ENCODE measurements at places on chromosomes 13 and 19. TPM values are rescaled to one million over a fixed set of nuclear protein-coding genes. Genes with fewer than 3 reads are reported as not detected.

GRCh38 chr19:3006075-3006767 lies 22.9 kb downstream of the TLE2 start:
- no peak for DNase-seq
- peaks cover 80% of the 10 kb centered on the region for H3K36me3 ChIP-seq
- H3K27me3 ChIP-seq, result no peaks in the 10 kb centered on the region
- no peaks in the 10 kb centered on the region for H3K4me1 ChIP-seq

DNA sequence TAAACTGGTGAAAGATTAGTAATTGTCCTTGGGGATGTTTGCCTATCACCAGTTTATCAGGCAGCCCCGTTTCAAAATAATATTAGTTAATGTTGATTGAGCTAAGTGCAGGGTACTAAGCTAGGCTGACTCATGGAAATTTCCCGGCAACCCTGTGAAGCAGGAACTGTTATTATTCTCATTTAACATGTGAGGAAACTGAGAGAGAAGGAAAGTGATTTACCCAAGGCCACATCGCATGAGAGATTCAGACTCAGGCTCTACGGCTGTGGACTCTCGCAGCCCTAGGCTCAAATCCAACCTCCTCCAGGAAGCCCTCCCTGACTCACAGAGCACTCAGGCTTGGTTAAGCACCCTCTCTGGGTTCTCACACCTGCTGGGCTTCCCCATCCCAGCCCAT lies 19.7 kb downstream of the CLPTM1 start:
- no peak overlapping the region for H3K4me3 ChIP-seq
- H3K36me3 ChIP-seq, result peaks cover 4% of the 10 kb centered on the region
- no peaks in the 10 kb centered on the region for H3K4me1 ChIP-seq
- H3K27me3 ChIP-seq, result no peaks in the 10 kb centered on the region
- DNase-seq, result no peak

- H3K36me3 ChIP-seq, result no peaks in the 10 kb centered on the region
- DNase-seq, result no peak
- no peak overlapping the region for H3K4me3 ChIP-seq
- H3K27me3 ChIP-seq, result no peaks in the 10 kb centered on the region
- no peaks in the 10 kb centered on the region for H3K4me1 ChIP-seq
Measured at GRCh38 chr13:75508002-75508548, 26.1 kb upstream of the TBC1D4 start.

- H3K27ac ChIP-seq, result no peak overlapping the region
- no peaks in the 10 kb centered on the region for H3K27me3 ChIP-seq
- H3K36me3 ChIP-seq, result no peaks in the 10 kb centered on the region
- no peak overlapping the region for H3K4me3 ChIP-seq
- no peaks in the 10 kb centered on the region for H3K4me1 ChIP-seq
Measured at GRCh38 chr13:99151516-99151915, 49.1 kb upstream of the UBAC2 start.

GRCh38 chr13:84443463-84443862 lies 561.2 kb upstream of the SLITRK1 start:
- DNase-seq, result no peak
- H3K4me1 ChIP-seq, result no peaks in the 10 kb centered on the region
- no peaks in the 10 kb centered on the region for H3K36me3 ChIP-seq
- no peaks in the 10 kb centered on the region for H3K27me3 ChIP-seq

- peaks cover 4% of the 10 kb centered on the region for H3K4me1 ChIP-seq
- no peak overlapping the region for H3K4me3 ChIP-seq
- H3K27ac ChIP-seq, result no peak overlapping the region
Measured at GRCh38 chr13:44951184-44951583, 38.1 kb downstream of the NUFIP1 start.

GRCh38 chr13:65236841-65237418 lies 1993.2 kb downstream of the PCDH9 start:
- no peaks in the 10 kb centered on the region for H3K36me3 ChIP-seq
- no peaks in the 10 kb centered on the region for H3K4me1 ChIP-seq
- no peaks in the 10 kb centered on the region for H3K27me3 ChIP-seq
- no peak overlapping the region for H3K27ac ChIP-seq

DNA sequence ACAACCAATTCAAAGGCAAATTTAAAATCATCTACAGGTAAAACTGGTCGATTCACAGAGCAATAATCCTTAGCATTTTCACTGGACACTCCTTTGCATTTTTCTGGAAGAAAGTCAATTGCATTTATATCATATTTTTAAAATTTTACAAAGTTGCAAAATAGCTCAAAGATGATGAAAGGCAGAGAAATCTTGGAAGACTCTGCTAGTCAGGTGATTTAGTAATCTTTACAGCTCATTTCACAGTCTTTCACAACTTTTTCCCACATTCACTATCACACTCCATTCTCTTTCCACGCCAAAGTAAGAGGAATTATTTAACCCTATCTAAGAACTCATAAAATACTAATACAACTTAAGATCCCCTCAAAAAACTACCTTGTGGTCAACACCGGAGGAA lies 1063.8 kb downstream of the EFNB2 start:
- H3K36me3 ChIP-seq, result no peaks in the 10 kb centered on the region
- no peaks in the 10 kb centered on the region for H3K27me3 ChIP-seq
- H3K4me3 ChIP-seq, result no peak overlapping the region
- H3K4me1 ChIP-seq, result no peaks in the 10 kb centered on the region

- H3K4me1 ChIP-seq, result no peaks in the 10 kb centered on the region
- DNase-seq, result no peak
- H3K36me3 ChIP-seq, result no peaks in the 10 kb centered on the region
- no peak overlapping the region for H3K4me3 ChIP-seq
Measured at GRCh38 chr13:36190771-36191170, 23.6 kb downstream of the SOHLH2 start.

DNA sequence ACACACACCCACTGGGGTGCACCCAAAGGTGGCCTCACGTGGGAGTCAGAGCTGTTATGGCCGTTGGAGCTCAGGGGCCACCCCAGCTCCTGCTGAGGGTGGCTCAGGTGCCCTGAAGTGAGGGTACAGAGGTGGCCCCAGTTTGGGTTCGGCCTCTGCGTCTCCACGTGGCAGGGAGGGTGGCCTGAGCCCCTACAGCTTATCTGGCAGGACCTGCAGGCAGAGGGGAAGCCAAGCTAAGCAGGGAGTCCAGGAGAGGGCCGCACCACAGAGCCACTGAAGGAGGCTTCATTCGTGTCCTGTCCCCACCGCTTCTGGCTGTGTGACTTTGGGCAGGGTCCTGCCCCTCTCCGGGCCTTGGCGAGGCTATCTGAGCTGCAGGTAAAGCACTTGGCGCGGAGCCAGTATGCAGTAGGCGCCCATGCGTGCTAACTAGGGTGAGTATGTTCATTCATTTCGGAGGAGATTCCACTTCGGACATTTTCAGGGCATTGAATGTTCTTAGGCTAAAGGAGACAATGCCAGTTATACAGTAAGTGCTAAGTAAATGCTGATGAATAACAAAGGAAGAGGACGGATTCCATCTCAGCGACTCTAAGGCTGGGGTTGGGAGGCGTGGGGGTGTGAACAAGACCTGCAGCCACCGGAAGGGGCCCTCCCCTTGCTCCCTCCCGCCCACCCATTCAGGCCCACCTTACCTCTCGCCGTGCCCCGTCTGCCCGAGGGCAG lies 4.9 kb downstream of the REX1BD start:
- peaks cover 30% of the 10 kb centered on the region for H3K4me1 ChIP-seq
- H3K27ac ChIP-seq, result no peak overlapping the region
- no peak for DNase-seq
- H3K4me3 ChIP-seq, result no peak overlapping the region

DNA sequence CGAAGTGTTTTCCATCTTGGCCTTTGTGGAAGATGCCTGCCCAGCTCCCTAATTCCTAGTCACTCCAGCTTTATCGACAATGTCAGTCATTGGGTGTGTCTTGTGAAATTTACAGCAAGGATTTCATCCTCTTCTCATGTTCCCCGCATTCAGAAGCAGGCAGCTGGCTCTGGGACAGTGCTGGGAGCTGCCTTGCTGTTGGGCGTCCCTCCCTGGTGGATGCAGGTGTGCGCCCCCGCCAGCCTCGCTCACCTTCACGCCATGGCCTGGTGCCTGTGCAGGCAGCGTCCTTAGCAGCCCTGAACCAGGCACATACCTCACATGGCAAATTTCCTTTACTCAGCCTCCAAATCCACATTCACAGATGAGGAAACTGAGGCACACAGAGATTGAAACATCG lies 39.7 kb upstream of the TFDP1 start:
- H3K4me3 ChIP-seq, result no peak overlapping the region
- peaks cover 40% of the 10 kb centered on the region for H3K4me1 ChIP-seq
- no peak overlapping the region for H3K27ac ChIP-seq
- H3K27me3 ChIP-seq, result no peaks in the 10 kb centered on the region
- H3K36me3 ChIP-seq, result peaks cover 43% of the 10 kb centered on the region
- peak; percentile 12 for DNase-seq

DNA sequence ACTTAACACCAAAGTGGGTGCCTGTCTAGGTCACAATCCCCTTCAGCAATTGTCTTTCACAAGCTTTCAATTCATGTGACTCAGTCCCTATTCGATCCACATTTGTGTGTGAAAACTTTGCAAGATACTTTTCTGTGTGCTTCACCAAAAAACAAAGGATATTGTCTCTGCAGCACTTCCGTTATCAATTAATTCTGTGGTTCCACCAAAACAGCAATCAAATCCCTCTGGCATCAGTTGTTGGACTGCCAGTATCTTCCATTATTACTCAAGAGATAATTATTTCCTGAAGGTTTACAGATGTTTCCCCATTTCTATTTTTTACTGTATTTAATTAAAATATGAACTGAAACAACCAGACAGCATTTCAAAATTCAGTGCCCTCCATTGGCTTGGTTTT lies 481.4 kb downstream of the SUCLA2 start:
- H3K27ac ChIP-seq, result no peak overlapping the region
- no peak for DNase-seq
- no peaks in the 10 kb centered on the region for H3K4me1 ChIP-seq
- H3K27me3 ChIP-seq, result no peaks in the 10 kb centered on the region
- no peaks in the 10 kb centered on the region for H3K36me3 ChIP-seq
- H3K4me3 ChIP-seq, result no peak overlapping the region

GRCh38 chr13:21672287-21672680 lies 1.4 kb downstream of the FGF9 start:
- H3K27ac ChIP-seq, result peak overlapping the region; percentile 68
- H3K4me3 ChIP-seq, result peak overlapping the region; percentile 66
- peaks cover 46% of the 10 kb centered on the region for H3K4me1 ChIP-seq
- peaks cover 39% of the 10 kb centered on the region for H3K27me3 ChIP-seq
- H3K36me3 ChIP-seq, result no peaks in the 10 kb centered on the region
- DNase-seq, result no peak

- H3K27me3 ChIP-seq, result no peaks in the 10 kb centered on the region
- no peak overlapping the region for H3K27ac ChIP-seq
- H3K36me3 ChIP-seq, result no peaks in the 10 kb centered on the region
- no peaks in the 10 kb centered on the region for H3K4me1 ChIP-seq
Measured at GRCh38 chr13:92137520-92137919, 739.1 kb downstream of the GPC5 start.

GRCh38 chr13:105285526-105285925 lies 1249.9 kb downstream of the EFNB2 start:
- no peak overlapping the region for H3K27ac ChIP-seq
- H3K4me1 ChIP-seq, result no peaks in the 10 kb centered on the region
- DNase-seq, result no peak
- H3K36me3 ChIP-seq, result no peaks in the 10 kb centered on the region

- H3K4me1 ChIP-seq, result peaks cover 45% of the 10 kb centered on the region
- no peaks in the 10 kb centered on the region for H3K36me3 ChIP-seq
- H3K27me3 ChIP-seq, result no peaks in the 10 kb centered on the region
- no peak for DNase-seq
- H3K4me3 ChIP-seq, result peak overlapping the region; percentile 18
- no peak overlapping the region for H3K27ac ChIP-seq
Measured at GRCh38 chr19:44645407-44646048, 1.8 kb downstream of the PVR start.

- H3K4me3 ChIP-seq, result no peak overlapping the region
- H3K27ac ChIP-seq, result no peak overlapping the region
- peaks cover 25% of the 10 kb centered on the region for H3K27me3 ChIP-seq
- peaks cover 27% of the 10 kb centered on the region for H3K4me1 ChIP-seq
- no peak for DNase-seq
Measured at GRCh38 chr13:20190481-20191310, 2.0 kb downstream of the GJB2 start.

- H3K36me3 ChIP-seq, result no peaks in the 10 kb centered on the region
- no peak overlapping the region for H3K27ac ChIP-seq
- no peaks in the 10 kb centered on the region for H3K4me1 ChIP-seq
- no peak overlapping the region for H3K4me3 ChIP-seq
Measured at GRCh38 chr13:43884222-43884621, 4.5 kb downstream of the LACC1 start.

- H3K4me1 ChIP-seq, result peaks cover 13% of the 10 kb centered on the region
- no peak overlapping the region for H3K27ac ChIP-seq
- H3K4me3 ChIP-seq, result no peak overlapping the region
- DNase-seq, result peak; percentile 63
- H3K27me3 ChIP-seq, result no peaks in the 10 kb centered on the region
Measured at GRCh38 chr13:28031220-28031895, 42.9 kb upstream of the URAD start.

DNA sequence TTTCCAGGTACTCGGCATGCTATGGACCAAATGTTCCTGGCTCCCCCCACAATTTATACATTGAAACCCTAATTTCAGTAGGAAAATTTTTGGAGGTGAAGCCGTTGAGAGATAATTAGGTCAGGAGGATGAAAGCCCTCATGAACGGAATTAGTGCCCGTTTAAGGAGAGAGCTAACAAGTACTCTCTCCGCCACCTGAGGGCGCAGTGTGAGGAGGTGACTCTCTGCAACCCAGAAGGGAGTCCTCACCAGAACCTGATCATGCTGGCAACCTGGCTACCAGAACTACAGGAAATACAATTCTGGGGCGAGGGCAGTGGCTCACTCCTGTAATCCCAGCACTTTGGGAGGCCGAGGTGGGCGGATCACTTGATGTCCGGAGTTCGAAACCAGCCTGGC lies 397.8 kb downstream of the SLITRK5 start:
- no peaks in the 10 kb centered on the region for H3K36me3 ChIP-seq
- H3K27me3 ChIP-seq, result no peaks in the 10 kb centered on the region
- no peak overlapping the region for H3K27ac ChIP-seq

DNA sequence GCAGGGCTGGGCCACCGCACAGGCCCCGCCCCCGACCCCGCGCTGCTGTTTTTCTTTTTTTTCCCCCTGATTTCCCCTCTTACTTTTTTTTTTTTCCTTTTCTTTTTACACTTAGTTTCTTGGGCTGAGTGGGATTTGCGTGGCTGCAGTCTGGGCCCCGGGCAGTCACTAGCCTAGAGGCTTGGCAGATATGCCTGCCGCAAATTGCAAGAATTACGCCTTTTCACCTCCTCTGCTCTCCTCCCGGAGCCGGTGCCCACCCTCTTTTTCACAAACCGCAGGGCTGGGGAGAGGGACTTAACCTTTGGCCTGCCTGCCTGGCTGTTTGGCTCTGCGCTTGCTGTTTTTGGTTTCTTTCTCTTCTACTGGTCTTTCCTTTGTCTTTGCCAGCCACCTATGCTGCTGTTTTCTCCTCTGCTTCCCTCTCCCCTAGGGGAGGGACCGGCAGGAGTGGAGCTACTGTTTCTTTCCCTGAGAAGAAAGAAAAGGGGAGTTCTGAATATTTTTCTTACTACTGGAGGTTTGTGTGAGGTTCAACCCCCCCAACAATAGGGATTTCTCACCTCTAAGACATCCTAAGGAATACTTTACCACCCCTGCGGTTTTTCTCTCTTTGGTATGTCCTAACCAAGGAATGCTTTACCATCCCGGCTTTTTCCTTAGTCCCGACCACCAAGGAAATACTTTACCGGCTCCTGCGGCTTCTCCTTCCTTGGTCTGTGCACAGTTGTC lies 11.0 kb downstream of the ZNF552 start:
- peak overlapping the region; percentile 51 for H3K4me3 ChIP-seq
- H3K27ac ChIP-seq, result peak overlapping the region; percentile 59
- no peaks in the 10 kb centered on the region for H3K27me3 ChIP-seq
- DNase-seq, result no peak

The PCSK4 gene
- 1.7 TPM for total RNA-seq

The SYCN gene
- 0.77 TPM for total RNA-seq

The ICAM5 gene
- 0.98 TPM for total RNA-seq

The TNFRSF19 gene
- total RNA-seq, result 35.3 TPM

The FUT2 gene
- total RNA-seq, result not detected

The DOCK6 gene
- 30.1 TPM for total RNA-seq

The KLK8 gene
- total RNA-seq, result not detected

The ZNF728 gene
- 3.1 TPM for total RNA-seq

The SHKBP1 gene
- total RNA-seq, result 18.4 TPM
